Fibroblast of villous mesenchyme (primary cell): ENCODE measurements at places on chromosomes 1 and 21.

GRCh38 chr1:2784854-2785630 lies 16.5 kb downstream of the TTC34 start:
- DNase-seq = no peak

GRCh38 chr1:226778657-226779058 lies 39.6 kb upstream of the ITPKB start:
- DNase-seq = peak; percentile 78

DNA sequence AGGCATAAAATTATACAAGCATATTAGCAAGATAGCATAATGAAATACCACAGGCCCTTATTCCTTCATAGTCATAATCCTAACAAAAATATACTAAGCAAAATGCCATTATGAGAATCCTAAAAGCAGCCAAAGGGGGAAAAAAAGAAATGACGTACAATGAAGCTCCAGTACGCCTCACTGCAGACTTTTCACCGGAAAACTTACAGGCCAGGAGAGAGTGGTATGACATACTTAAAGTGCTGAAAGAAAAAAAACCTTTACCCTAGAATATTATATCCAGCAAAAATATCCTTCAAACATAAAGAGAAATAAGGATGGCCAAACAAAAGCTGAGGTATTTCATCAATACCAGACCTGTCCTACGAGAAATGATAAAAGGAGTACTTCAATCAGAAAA lies 19.5 kb downstream of the ZNF695 start:
- DNase-seq = no peak

- no peak for DNase-seq
These were observed 1.7 kb downstream of the KRTAP10-3 start for GRCh38 chr21:44556879-44557278.

DNA sequence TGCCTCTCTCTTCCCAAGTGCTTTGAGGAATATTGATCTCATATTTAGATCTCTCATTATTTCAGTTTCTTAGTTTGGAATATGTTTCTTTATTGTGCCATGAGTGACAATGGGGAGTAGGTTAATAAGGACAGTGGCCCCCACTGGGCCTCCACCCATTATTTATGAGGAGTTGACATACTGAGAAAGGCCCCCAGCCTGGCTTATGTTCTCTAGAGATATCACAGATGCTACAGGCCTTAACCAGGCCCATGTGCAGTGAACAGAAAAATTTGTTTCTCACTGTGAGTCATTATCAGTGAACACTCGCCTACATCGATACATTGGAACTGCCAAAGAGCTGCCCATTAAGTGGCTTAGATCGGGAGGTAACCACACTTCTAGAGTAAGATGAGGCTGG lies 35.7 kb upstream of the SYT6 start:
- no peak for DNase-seq

- no peak for DNase-seq
These were observed 5.1 kb downstream of the HRNR start for GRCh38 chr1:152218762-152219436.
